Calu3 (cell line): ENCODE measurements at places on chromosomes 16 and 17.

- no peaks in the 10 kb centered on the region for H3K27me3 ChIP-seq
- H3K4me3 ChIP-seq, result no peak overlapping the region
- H3K36me3 ChIP-seq, result no peaks in the 10 kb centered on the region
- H3K4me1 ChIP-seq, result no peaks in the 10 kb centered on the region
- H3K27ac ChIP-seq, result no peak overlapping the region
Observed at GRCh38 chr16:61382435-61382834, 653.8 kb downstream of the CDH8 start.

DNA sequence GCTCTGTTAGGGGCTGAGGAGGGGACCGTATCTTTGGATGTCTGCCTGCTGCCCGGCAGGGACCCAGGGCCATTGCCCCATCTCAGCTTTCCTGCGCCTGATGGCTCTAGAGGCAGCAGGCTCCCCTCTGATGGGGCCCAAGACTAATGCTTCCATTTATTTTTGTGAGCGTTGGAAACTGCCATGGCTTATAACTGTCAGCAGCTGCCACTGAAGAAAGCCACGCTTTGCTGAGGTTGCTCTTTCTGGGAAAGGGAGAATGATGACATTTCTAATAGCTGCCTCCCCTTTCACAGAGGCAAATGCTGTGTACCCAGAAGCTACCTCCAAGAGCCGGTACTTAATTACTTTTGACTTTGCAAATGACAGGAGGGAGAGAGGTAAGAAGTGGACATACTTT lies 103.8 kb downstream of the HAPSTR1 start:
- peaks cover 14% of the 10 kb centered on the region for H3K4me1 ChIP-seq
- peaks cover 26% of the 10 kb centered on the region for H3K27me3 ChIP-seq
- no peak for DNase-seq
- no peak overlapping the region for H3K27ac ChIP-seq
- H3K36me3 ChIP-seq, result no peaks in the 10 kb centered on the region
- H3K4me3 ChIP-seq, result no peak overlapping the region

GRCh38 chr16:73214825-73215677 lies 167.1 kb upstream of the ZFHX3 start:
- no peaks in the 10 kb centered on the region for H3K27me3 ChIP-seq
- no peak for DNase-seq
- peaks cover 14% of the 10 kb centered on the region for H3K4me1 ChIP-seq
- no peak overlapping the region for H3K4me3 ChIP-seq
- no peaks in the 10 kb centered on the region for H3K36me3 ChIP-seq

- H3K27me3 ChIP-seq, result no peaks in the 10 kb centered on the region
- no peak for DNase-seq
- H3K4me3 ChIP-seq, result no peak overlapping the region
- H3K36me3 ChIP-seq, result peaks cover 4% of the 10 kb centered on the region
- H3K4me1 ChIP-seq, result peaks cover 11% of the 10 kb centered on the region
Observed at GRCh38 chr16:57324749-57325148, 33.8 kb upstream of the CCL22 start.

DNA sequence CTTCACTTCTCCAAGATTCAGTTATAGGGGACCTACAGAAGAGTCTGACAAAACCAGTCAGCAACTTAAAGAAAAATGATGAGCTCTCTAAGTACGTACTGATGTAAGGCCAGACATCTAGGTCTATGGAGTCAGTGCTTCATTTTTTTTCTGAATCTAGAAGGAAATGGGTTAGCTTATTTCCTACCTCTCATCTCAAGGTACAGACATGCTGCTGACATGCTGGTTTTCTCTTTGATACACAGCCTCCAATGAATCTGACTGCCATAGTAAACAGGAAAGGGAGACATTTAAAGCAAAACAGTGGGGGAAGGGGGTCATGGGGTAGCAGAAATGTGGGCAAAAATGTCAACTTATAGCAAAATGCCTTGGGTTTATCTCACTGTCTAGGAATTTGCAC lies 16.4 kb downstream of the CDR2 start:
- no peaks in the 10 kb centered on the region for H3K27me3 ChIP-seq
- H3K4me3 ChIP-seq, result no peak overlapping the region
- peak overlapping the region; percentile 56 for H3K27ac ChIP-seq
- peaks cover 64% of the 10 kb centered on the region for H3K36me3 ChIP-seq

DNA sequence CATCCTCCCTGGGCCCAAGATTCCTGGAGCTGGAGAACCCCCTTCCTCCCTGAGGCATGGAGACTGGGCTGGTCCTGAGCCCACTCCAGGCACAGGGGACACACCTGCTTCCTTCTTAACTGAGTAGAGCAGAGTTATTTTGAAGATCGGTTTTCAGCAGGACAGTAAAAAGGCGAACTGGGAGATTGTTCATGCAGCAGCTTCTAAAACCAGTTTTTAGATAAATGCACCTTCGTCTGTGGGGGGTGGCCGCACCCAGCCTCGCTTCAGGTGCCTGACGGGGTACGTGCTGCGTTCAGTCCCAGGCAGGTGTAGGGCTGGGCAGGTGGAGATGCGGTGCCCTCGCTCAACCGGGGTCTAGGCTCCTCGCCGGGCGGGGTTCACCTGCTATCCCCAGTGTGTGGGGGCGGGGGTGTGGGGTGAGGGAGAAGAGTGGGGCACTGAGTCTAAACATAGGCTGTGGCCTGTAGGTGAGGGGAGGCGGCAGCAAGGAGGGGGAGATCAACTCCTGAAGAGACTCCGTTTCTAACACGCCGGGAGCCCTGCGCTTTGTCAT lies 69.5 kb downstream of the JPH3 start:
- H3K27me3 ChIP-seq, result peaks cover 72% of the 10 kb centered on the region
- no peaks in the 10 kb centered on the region for H3K36me3 ChIP-seq
- no peak for DNase-seq
- no peak overlapping the region for H3K27ac ChIP-seq
- H3K4me3 ChIP-seq, result no peak overlapping the region
- no peaks in the 10 kb centered on the region for H3K4me1 ChIP-seq

- peaks cover 8% of the 10 kb centered on the region for H3K4me1 ChIP-seq
- peaks cover 43% of the 10 kb centered on the region for H3K27me3 ChIP-seq
- no peaks in the 10 kb centered on the region for H3K36me3 ChIP-seq
- no peak overlapping the region for H3K27ac ChIP-seq
Observed at GRCh38 chr17:17356149-17356930, 53.2 kb downstream of the NT5M start.

DNA sequence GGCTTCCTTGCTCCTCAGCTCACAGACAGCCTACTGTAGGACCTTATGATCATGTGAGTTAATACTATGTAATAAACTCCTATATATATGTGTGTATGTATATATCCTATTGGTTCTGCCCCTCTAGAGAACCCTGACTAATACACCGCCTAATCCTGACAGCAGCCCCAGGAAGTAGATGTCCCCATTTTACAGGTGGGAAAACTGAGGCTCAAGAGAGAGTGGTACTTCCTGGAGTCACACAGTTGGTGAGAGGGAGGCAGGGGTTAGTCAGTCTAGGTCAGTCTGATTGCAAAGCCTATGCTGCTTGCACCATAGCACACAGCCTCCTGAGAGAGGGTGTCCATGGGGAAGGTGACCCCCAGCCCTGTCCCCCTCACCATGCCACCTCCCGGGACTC lies 42.7 kb upstream of the C16orf82 start:
- H3K4me3 ChIP-seq, result no peak overlapping the region
- no peaks in the 10 kb centered on the region for H3K36me3 ChIP-seq
- H3K27ac ChIP-seq, result no peak overlapping the region
- no peak for DNase-seq

DNA sequence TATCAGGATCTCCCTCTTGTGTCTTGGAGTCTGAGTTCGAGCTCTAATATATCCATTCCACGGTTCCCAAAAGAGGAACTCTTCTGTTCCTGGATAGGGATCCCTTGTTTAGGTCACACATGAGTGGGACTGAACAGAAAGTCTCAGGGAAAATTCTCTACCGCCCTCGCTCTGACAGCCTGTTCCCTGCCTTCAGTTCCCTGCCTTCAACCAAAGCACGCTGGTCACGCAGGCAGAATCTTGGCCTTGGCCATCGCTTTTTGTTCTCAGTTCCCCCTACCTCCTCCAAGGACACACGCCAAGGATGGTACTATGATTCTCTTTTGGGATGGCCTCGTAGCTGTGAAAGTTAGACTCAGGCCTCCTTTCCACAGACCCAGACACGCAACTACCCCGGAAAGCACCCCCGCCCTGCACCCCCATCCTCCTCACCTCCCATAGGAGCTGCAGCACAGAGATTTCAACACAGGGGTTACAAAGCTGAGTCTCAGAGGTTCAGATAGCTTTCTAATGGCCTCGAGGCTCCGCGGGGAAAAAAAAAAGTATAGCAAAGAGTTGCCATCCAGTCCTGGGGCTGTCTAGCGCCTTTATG lies 1.5 kb upstream of the SHISA6 start:
- H3K36me3 ChIP-seq, result no peaks in the 10 kb centered on the region
- no peak overlapping the region for H3K27ac ChIP-seq
- no peak for DNase-seq
- H3K4me1 ChIP-seq, result no peaks in the 10 kb centered on the region
- no peak overlapping the region for H3K4me3 ChIP-seq

DNA sequence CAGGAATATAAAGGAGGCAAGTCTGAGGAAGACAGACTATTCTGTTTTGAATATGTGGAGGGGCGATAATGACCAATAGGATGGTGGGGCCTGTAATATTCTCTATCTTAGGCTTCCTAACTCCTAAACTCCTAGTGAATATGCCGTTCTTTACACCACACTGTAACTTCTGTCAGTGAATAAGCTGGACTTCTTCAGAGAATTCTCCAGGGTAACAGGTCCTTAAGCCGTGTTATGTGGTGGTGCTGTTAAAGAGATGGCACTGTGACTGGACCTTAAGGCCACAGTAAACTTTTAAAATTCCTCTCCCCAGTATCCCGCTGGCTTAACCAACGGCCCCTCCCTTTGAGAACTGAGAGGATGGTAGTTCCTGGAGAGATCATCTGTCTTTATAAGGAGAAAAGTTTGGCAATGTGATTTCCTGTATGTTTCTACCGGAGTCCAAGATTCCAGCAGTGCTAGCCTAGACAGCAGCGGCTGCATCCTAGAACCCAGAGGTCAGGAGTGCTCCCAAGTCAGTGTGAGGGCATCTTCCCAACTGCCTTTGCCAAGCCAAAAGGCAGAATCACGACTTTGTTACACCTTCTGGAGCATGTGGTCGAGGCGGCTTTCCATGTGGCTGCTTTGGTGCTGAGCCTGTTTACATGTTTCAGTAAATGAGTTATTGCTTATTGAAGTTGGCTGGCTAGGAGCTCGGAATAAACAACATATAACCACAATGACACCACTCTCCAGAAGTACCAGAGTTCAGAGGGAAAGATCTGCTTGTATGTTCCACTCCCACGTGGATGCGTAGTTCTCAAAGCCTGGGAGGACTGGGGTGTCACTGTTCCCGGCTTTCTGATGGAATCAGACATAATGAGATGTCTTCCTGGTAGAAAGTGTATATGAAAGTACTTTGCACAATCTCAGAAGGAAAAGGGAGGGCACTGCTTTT lies 41.0 kb downstream of the TUBD1 start:
- H3K4me3 ChIP-seq, result no peak overlapping the region
- H3K27ac ChIP-seq, result peak overlapping the region; percentile 78
